ENCODE measurements at places on chromosomes 7 and 10.

DNA sequence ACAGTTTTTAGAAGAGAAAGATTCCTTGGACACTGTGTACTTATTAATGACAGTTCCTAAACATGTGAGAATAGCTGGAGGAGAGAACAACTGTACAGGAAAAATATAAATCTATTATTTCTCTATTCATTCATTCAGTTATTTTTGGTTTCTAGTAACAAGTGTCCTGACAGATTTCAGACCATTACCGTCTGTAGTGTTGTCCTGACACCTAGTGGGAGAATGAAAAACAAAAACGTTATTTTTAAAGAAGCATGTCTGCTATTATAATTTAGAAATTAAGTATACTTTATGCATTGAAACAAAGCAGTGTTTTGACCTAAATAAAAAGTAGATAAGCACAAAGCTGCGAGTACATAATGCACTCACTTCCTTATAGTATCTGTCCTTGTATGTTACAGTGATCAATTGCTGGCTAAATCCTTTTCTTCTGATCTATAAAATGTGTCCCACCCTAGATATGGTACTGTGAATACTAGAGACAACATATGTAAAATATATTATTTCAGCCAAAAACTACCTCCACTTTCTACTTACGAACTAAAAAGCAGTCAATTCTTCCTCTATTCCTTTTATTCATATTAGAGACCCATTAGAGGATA is 575.6 kb downstream of the ARL4A start:
- peak; percentile 6 for DNase-seq

DNA sequence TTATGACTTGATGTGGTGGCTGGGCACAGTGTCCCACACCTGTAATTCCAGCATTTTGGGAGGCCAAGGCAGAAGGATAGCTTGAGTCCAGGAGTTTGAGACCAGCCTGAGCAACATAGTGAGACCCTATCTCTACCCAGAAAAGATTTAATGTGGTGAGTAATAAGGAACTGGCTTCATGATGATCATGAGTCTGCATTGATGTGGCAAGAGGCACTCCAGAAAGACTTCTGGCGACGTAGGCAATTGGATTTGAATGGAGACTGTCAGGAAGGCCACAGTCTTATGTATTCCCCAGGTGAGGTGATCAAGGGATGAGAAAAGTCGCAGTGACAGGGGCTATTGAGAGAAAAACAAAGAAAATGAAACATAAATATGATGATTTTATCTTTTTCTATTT is 138.0 kb downstream of the CACNB2 start:
- no peak for DNase-seq

- no peak for DNase-seq
Measured at GRCh38 chr7:39637400-39637799, 14.0 kb downstream of the RALA start.

GRCh38 chr7:150838965-150839650 is 13.2 kb upstream of the AOC1 start:
- DNase-seq = no peak

GRCh38 chr10:36671607-36672006 is 453.8 kb upstream of the ANKRD30A start:
- no peak for DNase-seq

GRCh38 chr7:33932221-33932620 is 26.9 kb downstream of the BMPER start:
- DNase-seq = no peak

DNA sequence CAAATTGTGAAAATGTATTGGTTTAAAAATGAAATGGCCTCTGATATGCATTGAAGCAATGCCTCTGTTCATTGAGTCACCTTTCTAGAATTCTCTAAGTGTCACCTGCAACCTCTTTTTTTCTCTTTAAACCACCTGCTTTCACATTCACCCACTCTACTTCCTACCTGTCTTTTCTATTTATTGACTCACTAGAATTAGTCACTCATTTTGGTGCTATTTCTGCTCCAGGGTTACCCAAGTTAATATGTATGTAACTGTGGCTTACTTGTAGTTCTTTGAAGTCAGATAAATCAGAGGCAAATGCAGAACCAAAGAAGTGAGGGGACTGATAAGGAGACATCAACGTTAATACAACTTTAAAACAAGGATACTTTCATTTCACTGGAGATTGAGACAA is 674.7 kb downstream of the CCSER2 start:
- DNase-seq = no peak

DNA sequence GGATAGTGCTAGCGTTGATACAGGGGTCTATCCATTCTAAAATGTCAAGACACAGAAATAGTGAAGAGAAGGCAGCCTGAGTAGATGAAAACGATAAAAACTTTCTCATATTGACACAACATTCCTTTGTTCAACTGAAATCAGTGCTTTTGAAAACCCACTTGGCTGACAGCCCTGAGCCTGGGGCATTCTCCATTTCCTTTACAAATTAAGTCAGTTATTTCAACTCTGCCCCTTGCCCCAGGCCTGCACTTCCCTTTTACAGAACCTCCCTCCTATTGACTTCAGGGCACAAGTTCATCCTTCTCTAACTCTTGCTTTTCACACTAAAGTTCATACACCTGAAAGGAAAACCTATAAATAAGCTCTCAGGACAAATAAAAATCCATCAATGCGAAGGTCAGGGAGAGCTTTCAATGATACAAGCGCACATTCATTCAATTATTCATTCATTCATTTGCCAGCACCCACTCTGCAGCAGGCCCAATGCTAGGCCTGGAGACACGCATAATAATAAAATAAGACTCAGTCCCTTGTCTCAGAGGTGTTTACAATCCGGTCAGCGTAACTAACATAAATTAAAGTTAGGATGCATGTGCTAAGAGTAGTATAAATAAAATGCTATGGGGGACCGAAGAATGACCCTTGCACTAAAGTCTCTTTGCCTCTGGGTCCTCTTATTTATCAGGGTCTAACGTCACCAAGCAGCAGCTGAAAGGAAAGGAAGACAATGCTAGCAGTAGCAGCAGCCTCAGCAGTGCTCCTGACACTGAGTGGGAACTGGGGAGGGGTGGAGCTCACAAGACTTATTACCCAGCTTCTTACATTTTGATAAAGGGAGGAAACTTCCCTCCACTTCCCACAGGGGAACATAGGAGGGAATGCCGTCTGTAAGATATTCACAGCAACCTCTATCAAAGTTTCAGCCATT is 134.8 kb downstream of the PDE1C start:
- DNase-seq = no peak

DNA sequence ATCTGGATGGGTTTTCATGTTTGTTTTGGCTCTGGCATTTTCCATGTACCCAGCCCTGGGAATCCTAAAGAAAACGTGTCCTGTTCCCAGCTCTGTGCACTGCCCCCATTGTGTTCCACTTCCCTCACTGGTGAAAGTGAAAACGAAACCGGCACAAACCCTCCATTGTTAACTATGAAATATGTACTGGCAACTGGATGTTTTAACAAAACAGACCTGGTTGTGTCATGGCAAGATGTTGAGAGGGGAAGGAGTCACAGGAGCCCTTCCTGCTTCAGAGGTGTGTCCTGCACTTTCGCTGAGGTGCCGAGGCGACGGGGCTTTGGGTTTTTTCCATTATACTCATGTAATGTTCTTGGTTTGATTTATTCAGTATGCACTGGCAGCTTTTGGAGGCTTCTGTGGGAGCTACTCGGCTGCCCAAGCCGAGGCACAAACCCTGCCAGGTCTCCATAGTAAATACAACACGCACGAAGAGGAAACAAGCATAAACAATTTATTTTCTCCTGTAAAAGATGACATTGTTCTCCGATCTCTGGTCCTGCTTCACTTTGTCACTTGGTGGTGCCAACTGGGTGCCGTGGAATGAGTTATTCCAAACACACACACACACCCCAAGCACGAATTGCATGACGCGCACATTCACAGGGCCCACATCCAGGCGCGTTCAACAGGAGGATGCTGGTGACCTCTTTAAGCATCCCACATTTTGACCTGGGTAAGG is 118.2 kb downstream of the CDK6 start:
- peak; percentile 34 for DNase-seq

DNA sequence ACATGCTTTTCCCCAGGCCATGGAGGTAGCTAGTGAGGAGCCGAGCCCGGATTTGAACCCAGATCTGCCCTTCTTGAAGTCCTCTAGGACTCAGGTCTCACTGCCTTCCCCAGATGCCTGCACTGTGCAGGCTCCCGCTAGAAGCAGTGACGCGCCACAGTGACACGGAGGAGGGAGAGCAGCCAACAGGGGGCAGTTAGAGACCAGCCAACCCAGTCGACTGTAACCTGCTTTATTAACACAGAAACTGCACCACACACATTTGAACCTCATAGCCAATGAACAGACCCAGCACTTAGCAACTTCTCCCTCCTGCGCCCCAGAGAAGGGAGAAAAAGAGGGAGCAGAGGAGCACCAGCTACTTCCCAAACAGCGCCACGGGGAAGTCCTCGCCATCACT is 27.4 kb downstream of the PILRA start:
- DNase-seq = no peak

GRCh38 chr7:2760098-2760889 is 72.3 kb downstream of the AMZ1 start:
- no peak for DNase-seq

DNA sequence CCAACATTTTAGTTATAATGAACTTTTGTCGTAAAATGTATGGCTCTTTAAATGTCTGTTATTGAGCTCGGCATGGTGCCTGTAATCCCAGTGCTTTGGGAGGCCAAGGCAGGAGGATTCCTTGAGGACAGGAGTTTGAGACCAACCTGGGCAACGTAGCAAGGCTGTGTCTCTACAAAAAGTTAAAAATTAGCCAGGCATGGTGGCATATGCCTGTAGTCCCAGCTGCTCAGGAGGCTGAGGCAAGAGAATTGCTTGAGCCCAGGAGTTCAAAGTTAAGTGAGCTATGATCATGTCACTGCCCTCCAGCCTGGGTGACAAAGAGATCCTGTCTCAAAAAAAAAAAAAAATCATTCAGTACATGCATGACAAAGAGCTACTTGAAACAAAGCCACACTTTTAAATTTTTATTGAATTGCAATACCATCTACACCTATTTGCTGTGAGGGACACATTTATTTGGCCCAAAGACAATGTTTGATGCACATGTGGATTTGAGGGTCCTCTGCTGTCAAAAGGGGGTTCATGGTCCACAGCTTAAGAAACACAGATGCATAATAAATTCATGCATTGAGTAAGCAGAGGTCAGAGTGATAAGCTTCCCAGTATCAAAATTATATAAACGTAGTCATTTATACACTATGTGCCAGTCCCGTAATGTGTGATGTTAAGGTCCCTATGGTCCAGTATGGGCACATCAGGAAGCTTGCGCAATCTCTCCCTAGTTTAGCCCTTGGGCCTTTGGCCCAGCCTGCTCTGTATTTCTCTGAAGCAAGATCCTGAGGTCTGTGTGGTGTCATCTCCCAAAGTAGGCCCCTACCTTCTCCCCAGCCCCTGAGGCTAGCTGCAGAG is 4.4 kb upstream of the MALSU1 start:
- no peak for DNase-seq

DNA sequence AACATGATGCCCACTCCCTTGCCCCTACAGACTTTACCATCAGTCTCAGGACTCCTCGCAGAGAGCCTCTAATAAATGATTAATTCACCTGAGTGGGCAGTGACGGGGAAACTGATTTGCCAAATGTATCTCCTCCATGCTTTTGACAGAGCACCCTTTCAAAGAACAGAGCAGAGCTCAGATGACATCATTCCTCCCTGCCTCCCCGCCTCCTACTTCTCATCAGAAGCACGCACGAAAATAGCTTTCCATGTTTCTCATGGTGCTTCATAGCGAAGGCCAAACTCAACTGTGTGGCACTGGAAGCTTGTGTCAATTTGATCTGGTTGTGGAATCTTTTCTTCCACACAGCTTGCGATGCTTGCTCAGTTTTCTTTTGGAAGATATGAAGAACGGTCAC is 442.5 kb downstream of the RPS24 start:
- no peak for DNase-seq

DNA sequence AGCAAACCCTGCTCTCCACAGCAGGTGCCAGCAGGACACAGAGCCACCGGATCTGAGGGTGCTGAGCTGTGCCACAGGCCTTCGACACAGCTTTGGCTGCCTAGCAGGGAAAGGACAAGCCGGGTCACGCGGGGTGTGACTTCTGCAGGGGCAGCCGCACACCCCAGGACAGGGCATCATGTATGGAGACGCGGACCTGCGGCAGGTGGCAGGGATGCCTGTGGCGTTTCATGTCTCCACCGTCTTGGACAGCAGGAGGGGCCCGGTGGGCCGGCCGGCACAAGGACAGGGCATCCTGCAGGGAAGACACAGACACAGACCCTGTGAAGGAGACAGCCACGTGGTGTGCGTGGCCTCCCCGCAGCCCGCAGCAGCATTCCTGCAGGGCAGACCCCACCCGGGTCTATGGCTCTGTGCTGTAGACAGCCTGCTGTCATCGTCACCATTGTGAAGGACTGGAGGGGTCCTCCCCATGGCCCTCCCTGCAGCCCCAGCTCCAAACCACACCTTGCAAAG is 109.2 kb downstream of the PDGFA start:
- DNase-seq = no peak

DNA sequence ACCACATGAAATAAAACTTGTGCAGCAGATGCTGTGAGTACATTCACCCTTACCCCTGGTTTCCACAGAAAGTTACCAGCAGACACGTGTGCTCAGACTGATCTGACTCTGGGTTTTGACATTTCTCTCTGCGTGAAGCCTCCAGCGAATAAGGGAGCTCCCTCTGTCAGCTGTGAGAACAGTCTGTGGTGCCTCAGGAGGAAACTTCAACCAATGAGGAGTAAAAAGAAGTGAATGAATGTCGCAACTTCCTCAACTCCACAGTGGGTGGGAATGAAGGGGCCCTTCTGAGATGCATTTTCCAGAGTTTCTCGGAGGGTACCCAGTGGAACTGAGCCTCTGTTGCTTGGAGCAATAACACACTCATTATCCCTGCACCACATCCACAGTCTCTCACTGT is 743.4 kb downstream of the TNS3 start:
- DNase-seq = no peak

DNA sequence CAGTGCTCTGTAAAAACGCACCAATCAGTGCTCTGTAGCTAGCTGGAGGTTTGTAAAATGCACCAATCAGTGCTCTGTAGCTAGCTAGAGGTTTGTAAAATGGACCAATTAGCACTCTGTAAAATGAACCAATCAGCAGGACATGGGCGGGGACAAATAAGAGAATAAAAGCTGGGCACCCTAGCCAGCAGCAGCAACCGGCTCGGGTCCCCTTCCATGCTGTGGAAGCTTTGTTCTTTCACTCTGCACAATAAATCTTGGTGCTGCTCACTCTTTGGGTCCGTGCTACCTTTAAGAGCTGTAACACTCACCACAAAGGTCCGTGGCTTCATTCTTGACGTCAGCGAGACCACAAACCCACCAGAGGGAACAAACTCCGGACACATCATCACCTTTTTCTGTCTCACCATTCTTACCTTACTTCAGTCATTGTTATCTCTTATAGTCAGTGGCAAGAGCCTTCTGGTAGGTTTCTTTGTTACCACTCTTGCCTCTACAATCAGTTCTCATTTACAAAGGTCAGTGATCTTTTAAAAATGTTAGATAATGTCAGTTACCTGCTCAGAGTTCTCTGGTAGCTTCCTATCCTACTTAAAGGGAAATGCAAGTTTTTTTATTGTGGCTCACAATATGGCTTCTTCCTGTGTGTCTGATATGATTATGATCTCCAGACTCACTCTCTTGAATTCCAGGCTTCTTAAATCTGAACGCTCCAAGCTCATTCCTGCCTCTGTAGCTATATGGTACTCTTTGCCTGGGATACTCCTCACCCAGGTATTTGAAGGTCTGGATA is 4.5 kb downstream of the STAM start:
- no peak for DNase-seq

- no peak for DNase-seq
Measured at GRCh38 chr7:5237286-5237685, 45.5 kb upstream of the SLC29A4 start.

Data from GM10248 (cell line).